ENCODE measurements at places on chromosomes 2 and 18.

DNA sequence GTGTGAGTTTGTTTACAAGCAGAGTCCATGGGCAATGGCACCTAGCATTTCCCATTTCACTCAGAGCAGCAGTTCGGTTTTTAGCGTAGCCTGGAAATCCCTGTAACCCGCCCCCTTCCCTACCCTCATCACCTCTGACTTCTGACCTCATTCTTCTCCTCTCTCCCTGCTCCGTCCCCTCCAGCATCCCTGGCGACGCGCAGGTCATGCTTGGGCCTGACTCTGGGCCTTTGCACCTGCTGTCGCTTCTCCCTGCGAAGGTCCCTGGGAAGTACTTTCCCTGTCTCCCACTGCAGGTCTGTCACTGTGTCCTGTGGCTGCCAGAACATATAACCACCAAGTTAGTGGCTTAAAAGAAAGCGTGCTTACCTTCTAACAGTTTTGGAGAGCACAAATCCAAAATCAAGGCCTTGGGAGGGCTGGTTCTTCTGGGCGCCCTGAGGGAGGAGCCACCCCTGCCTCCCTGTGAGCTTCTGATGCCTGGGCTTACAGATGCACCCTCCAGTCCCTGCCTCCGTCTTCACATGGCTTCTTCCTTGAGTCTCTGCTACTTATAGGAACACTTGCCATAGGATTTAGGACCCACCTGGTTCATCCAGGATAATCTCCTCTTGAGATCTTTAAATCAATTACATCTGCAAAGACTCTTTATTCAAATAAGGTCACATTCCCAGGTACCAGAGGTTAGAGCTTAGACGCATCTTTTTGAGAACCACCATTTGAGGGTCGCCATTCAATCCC, 8.1 kb upstream of the RAB17 start:
- DNase-seq = peak; percentile 94

DNA sequence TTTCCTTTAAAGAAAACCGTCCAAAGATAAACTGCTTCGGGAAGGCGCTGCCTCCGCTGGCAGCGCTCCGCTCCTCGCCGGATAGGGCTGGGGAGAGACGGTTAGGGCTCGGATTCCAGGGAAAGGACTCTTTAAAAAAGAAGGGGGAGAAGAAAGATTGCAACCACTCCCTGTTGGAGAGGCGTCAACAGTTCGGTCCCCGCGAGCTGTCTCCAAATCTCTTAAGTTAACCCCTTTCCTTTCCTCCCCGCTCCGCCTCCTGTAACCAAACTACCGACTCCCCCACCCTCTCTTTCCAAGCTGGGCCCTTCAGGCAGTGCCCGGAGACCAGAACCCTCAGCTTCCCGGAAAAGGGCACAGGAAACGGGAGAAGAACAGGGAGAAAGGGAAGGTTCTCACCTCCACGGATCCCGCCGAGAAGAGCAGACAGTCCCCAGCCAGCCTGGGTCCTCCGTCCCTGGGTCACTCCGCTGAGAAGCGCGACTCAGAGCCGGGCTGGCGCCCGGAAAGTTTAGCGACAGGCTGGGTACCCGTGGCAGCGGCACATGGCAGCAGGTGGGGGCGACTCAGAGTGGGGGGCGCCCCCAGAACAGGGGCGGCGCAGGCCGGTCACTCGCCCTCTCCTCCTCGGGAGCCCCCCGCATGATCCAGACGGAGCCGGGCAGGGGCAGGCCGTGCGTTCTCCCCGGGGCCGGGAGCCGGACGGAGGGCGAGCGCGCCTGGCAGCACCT, 675 bp downstream of the FZD5 start:
- peak; percentile 69 for DNase-seq

- no peak for DNase-seq
Measured at GRCh38 chr2:238518821-238519186, 92.1 kb downstream of the ASB1 start.

GRCh38 chr18:64116571-64117175, 32.2 kb downstream of the LINC00305 start:
- no peak for DNase-seq

DNA sequence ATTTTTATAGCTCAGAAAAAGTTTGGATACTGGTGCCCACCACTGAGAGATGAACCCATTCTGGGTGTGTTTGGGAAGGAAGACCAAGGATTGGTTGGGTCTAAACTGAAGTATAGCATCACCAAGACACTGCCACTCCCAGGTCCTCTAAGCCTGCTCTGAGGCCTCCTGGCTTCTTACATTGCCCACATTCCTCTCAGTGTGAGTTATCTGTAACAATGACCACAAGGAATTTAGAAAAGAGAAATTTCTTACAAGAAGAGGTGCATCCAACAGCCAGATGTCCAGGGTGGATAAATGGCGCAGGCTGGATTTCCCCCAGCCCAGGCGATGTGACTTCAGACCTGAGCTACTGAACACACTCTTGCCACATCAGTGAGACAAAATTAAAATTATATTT, 1.6 kb upstream of the GPR45 start:
- no peak for DNase-seq

DNA sequence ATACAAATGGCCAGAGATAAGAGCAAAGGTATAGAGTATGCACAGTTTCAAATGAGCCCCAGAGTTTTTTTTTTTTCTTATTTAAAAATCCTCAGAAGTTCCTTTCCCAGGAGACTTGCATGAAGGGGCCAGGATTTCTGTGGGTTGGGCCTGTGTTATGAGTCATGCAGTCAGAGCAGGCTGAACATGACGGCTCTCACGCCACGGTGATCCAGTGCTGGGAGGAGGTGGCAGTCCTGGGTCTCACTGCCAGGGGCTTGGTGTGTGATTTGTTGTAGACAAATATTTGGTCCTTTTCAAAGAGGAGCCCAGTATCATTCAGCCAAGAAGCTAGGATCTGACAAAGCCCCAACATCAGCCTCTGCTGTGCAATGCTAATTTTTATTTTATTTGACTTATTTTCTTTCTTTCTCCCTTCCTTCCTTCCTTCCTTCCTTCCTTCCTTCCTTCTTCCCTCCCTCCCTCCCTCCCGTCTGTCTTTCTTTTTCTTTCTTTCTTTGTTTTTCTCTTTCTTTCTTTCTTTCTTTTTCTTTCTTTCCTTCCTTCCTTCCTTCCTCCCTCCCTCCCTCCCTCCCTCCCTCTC, 10.4 kb upstream of the KCNE4 start:
- no peak for DNase-seq

DNA sequence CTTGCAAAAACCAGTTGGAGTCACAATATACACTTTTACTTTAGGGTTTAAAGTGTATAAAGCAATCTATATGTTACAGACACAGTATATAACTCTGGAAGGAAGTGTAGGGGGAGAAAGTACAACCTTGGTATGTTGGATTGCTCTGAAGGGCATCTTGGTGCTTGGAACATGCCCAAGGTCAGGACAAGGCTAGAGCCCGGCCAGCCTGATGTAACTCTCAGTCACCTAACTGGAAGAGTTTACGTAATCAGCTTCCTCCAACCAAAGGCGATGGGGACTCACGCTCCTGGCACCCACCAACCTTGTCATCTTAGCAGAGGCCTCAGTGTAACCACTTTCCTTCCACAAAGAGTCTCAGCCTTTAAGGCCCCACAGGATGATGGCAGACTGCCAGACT, 181.1 kb upstream of the ACAA2 start:
- DNase-seq = no peak

GRCh38 chr2:226865710-226866109, 29.9 kb downstream of the RHBDD1 start:
- DNase-seq = no peak
